ENCODE measurements at places on chromosomes 6 and 20.

- no peak for DNase-seq
Observed at GRCh38 chr20:4916971-4917881, 84.1 kb downstream of the SLC23A2 start.

DNA sequence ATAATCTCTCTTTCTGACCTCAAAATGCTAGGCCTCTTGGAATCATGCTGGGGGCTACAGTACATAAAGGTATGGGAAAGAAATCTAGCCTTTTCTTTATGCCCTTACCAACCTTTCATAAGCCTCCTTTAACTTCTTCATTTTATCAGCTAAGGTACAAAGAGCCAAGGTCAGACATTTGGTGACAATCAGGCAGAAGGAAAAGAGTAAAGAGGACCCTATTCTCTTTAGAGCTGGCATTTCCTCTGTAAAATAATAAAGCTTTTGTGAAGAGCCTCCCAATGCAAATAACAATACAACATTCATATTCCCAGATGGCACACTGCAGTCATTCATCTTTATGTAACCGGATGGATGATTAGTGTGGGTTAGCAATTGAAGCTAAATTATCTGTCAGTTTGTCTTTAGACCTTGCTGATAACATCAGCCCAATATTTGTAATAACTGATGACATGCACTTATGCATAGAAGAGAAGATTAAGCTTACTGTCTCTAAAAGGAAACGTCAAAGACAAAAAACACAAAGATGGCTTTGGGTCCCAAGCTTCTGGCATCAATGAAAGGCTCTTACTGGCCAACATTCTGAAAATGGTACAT, 163.1 kb downstream of the IBTK start:
- DNase-seq = no peak

DNA sequence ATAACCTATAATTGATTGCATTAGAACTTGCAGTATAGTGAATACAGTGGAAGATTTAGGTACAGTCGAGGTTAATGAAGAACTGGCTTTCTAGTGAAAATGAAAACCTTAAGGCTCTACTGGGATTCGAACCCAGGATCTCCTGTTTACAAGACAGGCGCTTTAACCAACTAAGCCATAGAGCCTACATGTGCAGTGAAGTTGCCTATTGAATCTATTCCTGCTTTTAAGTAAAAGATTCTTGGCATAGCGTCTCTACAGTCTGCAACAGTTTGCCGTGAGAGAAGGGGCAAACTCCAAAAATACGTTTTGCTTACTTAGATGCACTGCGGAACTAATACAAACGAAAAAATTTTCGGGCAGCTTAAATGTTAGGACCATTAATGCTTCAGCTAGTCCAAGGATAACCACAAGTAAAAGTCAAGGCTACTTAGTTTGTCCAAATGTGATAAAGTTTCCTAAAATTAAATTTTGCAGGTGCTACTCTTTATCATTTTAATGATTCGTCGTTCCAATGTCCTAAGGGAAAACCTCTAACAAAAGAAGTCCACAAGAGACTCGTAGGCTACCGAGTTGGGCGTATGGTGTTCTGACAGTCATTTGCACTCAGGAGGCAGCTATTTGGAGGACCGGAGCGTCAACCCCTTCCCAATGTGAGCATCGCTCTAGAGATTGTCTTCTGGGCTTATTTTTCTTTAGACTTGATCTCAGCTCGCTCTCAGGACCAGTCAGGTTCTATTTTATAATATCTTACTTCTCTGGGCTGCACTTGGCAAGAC, 31.3 kb upstream of the ZSCAN23 start:
- DNase-seq = peak; percentile 87

DNA sequence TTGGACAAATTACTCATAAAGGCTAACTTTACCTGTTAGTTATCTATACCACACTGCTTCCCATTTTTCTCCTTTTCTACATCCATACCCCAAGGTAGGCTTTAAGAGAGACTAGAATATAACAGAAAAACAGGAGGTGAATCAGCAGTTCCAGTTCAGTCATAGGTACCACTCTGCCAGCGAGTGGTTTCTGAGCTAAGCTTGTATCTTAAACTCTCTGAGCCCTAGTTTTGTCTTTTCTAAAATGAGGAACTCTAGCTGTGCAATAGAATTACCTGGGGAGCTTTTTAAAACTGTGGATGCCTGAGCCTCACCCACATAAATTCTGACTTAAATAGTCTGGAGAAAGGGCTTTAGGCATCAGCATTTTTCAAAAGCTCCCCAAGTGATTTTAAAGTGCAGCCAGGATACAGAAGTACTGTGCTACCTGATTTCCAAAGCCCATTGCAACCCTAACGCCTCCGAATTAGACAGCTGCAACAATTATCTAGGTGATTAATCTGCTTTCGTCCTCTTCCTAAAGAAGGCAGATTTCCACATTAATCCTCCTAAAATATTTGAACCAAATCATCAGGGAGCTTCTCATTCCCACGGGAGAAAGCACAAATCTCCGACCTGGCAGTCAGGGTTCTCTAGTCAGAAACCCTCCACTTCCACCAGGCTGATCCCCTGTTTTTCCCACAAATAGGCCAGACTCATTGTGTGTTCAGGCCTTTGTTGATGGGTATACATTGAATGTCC, 37.4 kb upstream of the RPL7L1 start:
- no peak for DNase-seq

- no peak for DNase-seq
Observed at GRCh38 chr20:11550657-11551338, 366.9 kb upstream of the BTBD3 start.

DNA sequence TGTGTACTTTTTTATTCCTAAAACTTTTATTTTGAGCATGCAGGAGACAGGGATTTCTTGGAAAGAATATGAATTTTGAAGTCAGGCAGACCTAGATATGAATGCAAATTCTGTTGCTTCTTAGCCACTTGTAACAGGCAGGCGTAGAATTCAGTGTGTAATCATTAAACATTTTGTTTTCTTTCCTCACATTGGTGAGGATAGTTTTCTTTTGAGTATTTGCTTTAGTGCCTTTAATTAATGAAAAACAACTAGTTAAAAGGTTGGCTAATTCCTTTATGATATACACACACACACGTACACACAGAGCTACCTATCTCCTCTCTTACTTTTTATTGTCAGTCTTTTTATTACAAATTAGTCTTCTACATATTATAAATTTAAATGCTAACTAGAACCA, 342.3 kb downstream of the CDKAL1 start:
- DNase-seq = no peak

DNA sequence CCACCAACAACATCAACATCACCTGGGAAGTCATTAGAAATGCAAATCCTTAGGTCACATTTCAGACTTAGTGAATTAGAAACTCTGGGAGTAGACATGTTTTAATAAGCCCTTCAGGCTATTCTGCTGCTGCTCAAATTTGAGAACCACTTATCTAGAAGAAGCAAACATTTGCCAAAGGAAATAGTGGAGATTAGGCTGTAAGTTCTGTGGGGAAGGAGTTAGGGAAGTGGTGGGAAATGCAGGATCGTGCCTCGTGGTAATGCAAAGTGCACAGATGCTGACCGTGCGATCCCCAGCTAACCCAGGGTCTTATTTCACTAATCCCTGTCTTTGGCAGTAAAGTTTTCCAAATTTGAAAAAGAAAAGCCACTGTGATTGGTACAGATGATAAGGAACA, 328.5 kb downstream of the EPM2A start:
- no peak for DNase-seq

- DNase-seq = no peak
Observed at GRCh38 chr20:16942051-16942450, 193.9 kb downstream of the OTOR start.

- no peak for DNase-seq
Observed at GRCh38 chr6:46323966-46324622, 153.3 kb upstream of the ENPP5 start.

GRCh38 chr6:166348305-166348949, 6.1 kb upstream of the SFT2D1 start:
- peak; percentile 29 for DNase-seq

GRCh38 chr6:137849981-137850714, 16.9 kb upstream of the TNFAIP3 start:
- no peak for DNase-seq

- no peak for DNase-seq
Observed at GRCh38 chr20:22453244-22454080, 130.9 kb downstream of the FOXA2 start.

DNA sequence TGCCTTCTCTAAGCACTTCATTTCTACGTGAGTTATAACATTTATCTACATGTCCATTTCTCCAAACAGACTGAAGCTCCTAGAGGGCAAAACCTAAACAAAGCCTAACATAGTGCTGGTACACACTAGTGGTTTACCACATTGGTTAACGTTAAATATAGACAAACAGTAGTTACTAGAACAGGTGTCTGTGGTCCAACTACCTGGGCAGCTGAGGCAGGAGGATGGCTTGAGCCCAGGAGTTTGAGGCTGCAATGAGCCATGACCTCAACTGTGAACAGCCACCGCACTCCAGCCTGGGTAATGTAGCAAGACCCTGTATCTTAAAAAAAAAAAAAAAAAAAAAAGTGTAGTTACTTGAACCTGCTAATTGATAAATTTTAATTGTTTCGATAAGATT, 26.5 kb downstream of the PTPRK start:
- DNase-seq = no peak

DNA sequence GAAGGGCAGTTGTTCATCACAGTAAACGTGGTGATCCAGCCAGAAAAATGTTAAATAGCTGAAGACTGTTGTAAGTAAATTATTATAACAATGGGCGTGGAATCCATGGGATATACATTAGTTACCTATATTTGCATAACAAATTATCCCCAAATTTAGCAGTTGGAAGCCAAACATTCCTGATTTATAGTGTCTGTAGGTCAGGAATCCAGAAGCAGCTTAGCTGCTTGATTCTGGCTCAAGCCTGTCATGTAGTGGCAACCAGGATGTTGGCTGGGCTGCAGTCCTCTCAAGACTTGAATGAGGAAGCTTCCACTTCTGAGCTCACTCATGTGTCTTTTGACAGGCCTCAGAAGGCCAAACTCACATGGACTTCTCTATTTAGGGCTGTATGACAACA, 6.9 kb upstream of the ADGRB3 start:
- no peak for DNase-seq

- no peak for DNase-seq
Observed at GRCh38 chr6:139522511-139523220, 148.2 kb upstream of the CITED2 start.

- no peak for DNase-seq
Observed at GRCh38 chr6:80642452-80642851, 536.0 kb downstream of the BCKDHB start.

- no peak for DNase-seq
Observed at GRCh38 chr6:86010915-86011786, 368.5 kb upstream of the SYNCRIP start.
